CD4-positive, alpha-beta T cell treated with Interleukin-17A for 1 hour (primary cell): ENCODE measurements at places on chromosomes 7 and 10.

DNA sequence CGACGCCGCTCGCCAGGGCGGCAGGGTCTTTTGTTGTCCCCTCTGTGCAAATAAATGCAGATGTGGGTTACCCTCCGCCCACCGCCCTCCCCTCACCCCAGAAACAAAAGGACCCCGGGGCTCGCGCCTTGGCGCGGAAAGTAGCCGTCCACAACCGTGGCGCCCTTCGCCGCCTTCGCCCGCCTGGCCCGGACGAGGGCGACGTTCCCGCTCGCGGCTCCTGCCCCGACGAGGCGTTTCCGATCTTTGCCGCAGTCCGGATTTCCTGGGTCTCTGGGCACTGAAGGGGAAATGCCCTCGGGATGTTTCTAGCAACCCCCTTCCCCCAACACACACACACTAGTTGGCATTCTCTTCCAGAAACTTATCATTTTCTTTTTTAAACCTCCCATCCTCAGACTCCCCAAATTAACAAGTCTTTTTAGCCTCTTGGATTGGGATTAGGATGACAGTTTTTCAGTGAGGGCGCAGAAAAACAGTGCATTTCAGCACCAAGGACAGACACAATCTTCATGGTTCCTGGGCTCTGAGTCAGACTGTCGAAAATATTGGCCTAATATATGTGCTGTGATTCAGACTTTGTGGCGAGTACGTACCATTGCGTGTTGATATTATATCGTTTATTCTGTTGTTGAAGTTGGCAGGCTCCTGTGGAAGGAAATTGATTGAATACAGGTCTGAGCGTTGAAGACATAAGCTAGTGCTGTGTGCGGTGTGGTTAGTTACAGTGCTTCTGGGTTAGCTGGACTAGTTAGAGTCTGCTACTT, 771 bp downstream of the PHYHIPL start:
- no peak for DNase-seq

DNA sequence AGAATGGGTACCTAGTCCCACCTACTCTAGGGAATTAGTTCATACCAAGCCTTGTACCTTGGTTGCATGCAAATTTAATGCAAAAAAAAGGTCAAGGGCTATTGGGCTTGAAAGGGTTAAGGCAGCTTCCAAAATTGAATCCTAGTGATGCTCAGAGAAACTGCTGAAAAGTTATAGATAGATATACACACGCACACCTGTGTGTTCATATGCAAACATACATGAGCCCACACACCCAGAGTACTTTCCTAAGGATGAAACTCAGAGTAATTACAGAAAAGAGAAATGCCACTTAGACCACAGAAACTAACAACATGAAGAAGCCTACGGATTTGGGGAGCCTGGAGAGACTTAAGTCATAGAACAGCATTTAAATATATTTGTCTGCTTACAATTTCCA, 1.5 kb downstream of the SLC25A13 start:
- no peak for DNase-seq

GRCh38 chr7:90599038-90599437, 2.9 kb downstream of the CDK14 start:
- no peak for DNase-seq

GRCh38 chr10:117411479-117412399, 36.5 kb upstream of the PDZD8 start:
- DNase-seq: no peak

- DNase-seq: no peak
These were observed 30.2 kb downstream of the DOCK1 start for GRCh38 chr10:126935263-126935946.

GRCh38 chr7:149752646-149753045, 20.7 kb downstream of the ZNF467 start:
- no peak for DNase-seq

- no peak for DNase-seq
These were observed 538.5 kb upstream of the FOXK1 start for GRCh38 chr7:4143511-4144171.

- no peak for DNase-seq
These were observed 337.6 kb downstream of the CCSER2 start for GRCh38 chr10:84665883-84666463.

DNA sequence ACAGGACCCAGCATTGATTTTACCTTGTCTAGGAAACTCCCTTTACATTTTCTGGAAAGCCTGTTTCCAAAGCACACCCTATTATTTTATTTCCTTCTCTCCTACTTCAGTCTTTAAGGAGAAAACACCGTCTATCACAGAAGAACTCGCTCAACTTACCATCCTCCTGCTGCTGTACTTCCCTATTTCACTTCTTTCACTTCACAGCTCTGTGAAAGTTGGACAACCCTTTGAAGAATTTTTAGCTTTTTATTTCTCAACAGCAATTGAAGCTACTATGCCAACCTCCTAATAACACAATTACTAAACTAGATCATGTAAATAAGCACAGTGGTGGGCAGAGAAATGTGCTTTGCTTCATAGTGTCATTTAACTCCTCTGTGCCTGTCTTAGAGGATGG, 166.5 kb downstream of the TFEC start:
- no peak for DNase-seq

- no peak for DNase-seq
These were observed 99.9 kb upstream of the JAZF1 start for GRCh38 chr7:28280516-28280915.

GRCh38 chr7:12066004-12066403, 145.1 kb upstream of the TMEM106B start:
- no peak for DNase-seq

DNA sequence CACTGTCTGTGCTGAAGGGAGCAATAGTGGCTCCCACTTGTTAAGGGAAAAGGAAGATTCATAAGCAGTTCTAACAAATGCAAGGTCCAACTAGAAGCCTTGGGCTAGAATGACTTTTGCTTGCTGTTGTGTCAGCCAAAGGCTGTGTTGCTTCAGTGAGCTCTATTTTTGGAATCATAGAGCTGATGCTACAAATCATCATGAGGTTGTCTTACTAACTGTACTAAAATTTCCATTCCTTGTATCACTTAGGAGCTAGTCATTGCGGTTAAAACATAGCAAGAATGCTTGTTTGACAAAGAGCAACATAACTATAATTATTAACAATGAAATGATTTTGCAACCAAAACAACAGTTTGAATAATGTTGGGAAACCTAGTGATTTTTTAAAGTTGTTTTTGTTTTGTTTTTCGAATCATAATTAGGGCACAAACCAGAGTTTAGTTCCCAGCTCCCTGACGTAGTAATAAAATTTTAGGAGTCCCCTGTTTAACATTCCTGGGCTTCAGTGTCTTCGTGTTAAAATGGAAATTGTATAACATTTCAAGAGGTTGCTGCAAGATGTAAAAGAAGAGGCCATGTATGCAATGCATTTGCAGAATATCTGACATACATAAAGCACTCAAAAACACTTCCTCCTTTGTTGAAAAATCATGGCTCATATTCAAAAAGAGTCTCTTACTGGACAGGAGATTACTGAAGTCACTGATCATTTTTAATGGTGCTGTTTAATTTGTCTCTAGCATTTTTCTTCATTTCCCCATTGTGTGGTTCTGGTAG, 183.4 kb downstream of the MACC1 start:
- DNase-seq: no peak

GRCh38 chr7:11613292-11613930, 218.6 kb downstream of the THSD7A start:
- no peak for DNase-seq

DNA sequence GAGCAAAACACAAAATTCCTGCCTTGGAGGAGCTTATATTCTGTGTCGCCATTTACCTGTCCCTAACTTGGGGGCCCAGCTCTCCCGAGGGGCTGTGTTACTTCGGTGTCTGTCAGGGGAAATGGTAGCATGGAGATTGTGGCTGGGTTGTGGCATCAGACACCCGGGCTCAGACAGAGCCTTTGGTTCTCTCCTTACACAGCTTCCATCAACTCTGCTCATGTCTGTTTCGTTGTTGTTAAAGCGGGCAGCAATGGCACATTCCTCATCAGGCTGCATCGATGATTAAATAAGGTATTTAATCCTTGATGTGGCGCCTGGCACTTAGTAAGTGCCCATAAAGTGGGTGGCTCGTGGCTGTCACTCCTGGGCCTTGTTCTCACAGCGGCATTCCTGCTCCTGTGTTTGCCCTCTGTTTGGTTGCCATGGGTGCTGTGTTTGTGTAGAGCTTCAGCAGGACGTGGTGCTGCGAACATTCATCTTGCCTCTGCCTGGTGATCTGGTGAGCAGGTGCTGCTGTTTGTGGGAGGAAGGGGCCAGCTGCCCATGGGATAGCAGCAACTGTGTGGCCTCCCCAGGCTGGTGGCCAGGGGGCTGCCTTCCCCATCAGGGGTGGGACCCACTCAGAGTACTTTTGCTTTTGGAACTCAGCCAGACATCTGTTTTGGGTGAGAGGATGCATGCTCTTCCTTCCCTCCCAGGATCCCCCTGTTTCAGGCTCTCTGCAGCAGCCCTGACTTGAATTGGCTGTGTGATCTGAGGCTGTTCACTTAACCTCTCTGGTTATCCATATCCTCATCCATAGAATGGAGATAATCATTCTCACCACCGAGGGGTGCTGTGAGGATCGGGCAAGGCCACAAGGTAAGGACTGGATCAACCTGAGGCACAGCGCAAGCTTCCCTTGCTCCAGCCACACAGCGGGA, 207.2 kb upstream of the SVIL start:
- no peak for DNase-seq

DNA sequence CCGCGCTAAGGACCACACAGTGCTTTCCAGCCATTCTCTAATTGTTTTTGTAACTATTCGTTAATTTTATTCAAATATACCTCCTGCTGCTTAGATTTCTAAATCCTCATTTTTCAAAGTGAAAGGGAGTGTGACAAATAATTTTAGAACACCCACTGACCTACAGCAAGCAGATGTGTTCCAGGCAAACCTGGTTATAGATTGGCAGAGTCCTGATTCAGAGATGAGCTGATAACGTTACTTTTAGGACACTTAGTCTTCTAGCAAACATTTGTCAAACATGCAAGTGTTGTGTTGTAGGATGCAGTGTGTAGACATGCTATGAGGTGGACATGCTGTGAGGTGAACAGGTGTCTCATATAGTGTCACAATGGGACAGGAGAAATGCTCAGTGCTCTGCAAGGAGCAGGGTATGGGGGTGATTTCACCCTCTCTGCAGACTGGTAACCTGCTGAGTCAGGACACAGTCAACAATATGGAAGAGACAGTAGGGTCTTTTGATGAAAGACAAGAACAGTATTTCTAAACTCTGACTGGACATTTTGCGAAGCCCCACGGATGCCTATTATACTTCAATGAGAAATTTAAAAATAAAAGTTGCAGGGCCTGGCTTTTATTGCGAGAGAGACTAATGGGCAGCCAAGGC, 92.2 kb upstream of the ANLN start:
- DNase-seq: no peak

- no peak for DNase-seq
These were observed 5.9 kb downstream of the EBF3 start for GRCh38 chr10:129958148-129958628.

GRCh38 chr7:113331155-113331898, 213.0 kb upstream of the SMIM30 start:
- DNase-seq: no peak

GRCh38 chr7:1386623-1387220, 72.5 kb downstream of the MICALL2 start:
- no peak for DNase-seq

GRCh38 chr7:33087858-33088257, 21.3 kb downstream of the RP9 start:
- no peak for DNase-seq

GRCh38 chr10:97717627-97718026, 4.1 kb downstream of the MARVELD1 start:
- no peak for DNase-seq

DNA sequence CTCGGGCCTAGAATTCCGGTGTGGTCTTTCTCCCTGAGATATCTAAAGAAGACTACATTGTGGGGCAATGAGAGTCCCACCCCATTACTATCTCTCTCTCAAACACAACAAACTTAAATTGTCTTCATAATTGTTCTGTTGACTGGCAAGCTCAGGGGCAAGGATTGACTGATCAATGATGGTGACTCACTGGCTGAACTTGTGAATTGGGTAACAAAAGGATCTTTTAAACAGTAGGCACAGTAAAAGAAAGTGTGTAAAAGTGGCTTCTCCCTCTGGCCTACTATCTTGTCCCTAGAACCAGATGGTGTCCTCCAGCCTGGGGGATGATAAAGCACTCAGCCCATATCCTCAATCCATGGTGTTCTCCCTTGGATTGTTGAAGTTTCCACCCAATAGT, 63.1 kb upstream of the RAPGEF5 start:
- no peak for DNase-seq

DNA sequence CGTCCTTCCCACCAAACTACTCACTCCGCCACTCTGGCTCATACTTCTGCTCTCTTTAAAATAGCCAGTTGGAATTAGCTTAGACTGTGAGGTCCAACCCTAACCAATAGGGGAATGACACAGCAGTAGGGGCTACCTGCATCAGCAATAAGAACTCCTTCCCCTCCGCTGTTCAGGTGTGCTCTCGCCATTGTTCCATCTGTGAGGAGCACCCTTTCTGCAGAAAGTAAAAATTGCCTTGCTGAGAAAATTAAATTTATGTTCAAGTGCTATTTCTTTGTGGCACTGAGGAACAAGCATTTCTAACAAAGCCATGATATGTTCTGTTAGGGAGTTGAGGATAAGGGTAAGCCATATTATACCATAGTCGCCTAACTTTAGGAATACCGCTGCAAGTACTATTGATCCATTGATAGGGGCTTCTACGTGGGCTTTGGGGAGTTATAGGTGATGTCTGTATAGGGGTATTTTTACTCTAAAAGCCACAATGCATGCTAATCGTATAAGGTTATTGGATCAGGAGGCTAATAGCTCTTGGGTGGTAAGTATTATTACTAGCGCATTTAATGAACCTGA, 1269.5 kb downstream of the TYW1 start:
- DNase-seq: no peak

- DNase-seq: no peak
These were observed 327.3 kb downstream of the PTEN start for GRCh38 chr10:88190540-88191235.

DNA sequence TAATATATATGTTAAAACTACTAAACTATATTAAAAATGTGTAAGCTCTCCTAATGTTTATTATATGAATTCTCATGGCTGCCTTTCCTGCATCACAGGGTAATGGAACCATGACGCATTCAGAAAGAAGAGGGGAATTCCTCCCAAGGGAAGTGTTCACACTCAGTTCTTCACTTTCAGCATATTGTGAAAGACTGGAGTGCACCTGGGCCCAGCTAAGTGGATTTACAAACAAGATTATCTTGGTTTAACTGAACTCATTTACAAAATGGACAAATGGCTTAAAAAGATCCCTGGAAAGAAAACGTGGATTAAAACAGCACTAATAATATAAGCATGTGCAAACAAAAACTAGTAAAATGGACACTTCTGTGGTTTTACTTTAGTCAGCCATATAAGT, 149.8 kb downstream of the DOCK4 start:
- DNase-seq: no peak
